ENCODE measurements at places on chromosomes 7 and 10. TPM values are rescaled to one million over a fixed set of nuclear protein-coding genes. Genes with fewer than 3 reads are reported as not detected.

The MRPS16 gene
- 105 TPM for total RNA-seq

The PDK4 gene
- total RNA-seq, result not detected

The KCNMA1 gene
- total RNA-seq, result 0.93 TPM

The DPYSL4 gene
- total RNA-seq, result 145 TPM

The PCDH15 gene
- total RNA-seq, result 17.4 TPM

The NRAP gene
- not detected for total RNA-seq

The EIF5AL1 gene
- total RNA-seq, result 0.21 TPM

The SLC16A9 gene
- 23.1 TPM for total RNA-seq

The DKK1 gene
- 3.3 TPM for total RNA-seq

The TMEM213 gene
- not detected for total RNA-seq

The NUTM2E gene
- 1.6 TPM for total RNA-seq

The CPN1 gene
- total RNA-seq, result not detected

The CAV1 gene
- total RNA-seq, result 3.7 TPM

The CAMK2B gene
- 2.4 TPM for total RNA-seq

The IKZF1 gene
- total RNA-seq, result 8.5 TPM

The AUTS2 gene
- total RNA-seq, result 148 TPM

All from neural crest cell (in vitro differentiated cells).